Retina (tissue), 1 donor: ENCODE measurements at places on chromosomes 12 and 14.
A peak's percentile ranks its signal among the peaks of the same experiment; 100 is the strongest.

DNA sequence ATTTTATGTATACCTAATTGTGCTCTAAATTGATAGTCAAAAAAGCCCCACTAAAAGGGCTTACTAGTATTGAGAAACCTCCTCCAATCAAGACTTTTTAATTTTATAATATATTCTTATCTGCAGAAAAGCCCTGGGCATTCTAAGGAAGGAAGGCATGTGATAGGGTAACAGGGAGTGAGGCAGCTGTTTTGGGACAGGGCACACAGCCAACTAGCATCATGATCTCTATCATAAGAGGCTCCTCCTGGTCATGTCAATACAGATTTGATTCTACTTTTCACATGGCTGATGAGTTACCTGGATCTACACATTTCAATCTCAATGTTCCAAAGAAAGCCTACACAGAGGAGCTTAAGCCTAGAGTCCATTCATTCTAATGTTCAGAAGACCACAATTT lies 9.1 kb downstream of the ADAM20 start:
- no peak for DNase-seq

DNA sequence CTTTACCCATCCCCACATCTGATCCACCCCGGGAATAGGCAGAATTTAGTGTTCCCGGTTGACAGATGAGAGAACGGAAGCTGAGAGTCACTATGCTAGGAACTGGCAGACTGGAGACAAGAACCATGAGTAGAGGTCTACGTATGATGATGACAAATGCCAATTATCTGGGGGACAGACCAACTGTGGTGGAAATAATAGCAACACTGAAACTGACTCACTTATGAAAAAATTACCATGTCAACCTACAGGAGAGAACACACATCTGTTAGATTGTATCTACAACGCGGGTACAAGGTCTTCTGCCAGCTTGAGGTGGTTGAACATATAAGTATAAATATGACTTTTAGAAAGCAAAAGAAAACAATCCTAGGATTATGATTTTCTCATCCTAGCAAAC lies 15.4 kb upstream of the SELPLG start:
- DNase-seq = no peak

GRCh38 chr12:26845984-26846383 lies 13.0 kb upstream of the ITPR2 start:
- DNase-seq = no peak

DNA sequence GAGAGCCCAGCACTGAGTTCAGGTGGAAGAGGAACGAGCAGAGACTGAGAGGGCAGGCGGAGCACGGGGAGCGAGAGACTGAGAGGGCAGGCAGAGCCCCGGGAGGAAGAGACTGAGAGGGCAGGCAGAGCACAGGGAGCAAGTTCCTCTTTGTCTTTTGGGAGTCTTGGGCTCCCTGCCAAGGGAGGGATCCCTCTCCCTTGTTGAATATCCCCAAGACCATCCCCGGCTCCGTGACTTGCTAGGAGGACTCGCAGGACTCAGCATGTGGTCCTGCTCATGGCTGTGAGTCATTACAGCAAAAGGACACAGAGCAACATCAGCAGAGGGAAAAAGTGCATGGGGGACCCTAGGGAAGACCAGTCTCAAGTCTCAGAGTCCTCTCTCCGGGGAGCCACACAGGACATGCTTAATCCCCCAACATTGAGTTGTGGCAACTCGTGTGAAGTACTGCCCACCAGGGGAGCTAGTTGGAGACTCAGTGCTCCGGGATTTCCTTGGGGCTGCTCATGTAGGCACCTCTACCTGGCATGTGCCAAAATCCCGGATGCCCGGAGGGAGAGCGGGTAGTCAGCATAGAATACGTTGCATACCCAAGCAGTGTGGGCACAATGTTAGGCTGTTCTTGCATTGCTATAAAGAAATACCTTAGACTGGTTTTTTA lies 81.0 kb downstream of the CCDC92 start:
- DNase-seq = peak; percentile 14

DNA sequence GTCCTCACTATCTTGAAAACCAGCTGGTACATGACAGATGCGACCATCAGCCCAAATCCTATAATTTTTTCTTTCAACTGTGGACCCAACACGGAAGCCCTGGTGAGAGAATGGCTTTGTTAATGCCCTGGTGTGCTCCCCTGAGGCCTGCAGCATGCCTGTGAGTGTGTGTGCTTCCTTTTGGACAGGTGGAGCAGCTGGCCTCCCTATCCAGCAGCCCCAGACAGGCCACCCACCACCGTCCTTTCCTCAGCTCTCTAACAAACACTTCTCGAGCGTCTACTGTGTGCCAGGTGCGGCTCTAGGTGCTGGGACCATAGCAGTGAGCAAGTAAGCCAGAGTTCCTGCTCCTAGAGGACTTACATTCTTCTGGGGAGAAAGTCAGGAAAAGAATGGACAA lies 78.9 kb upstream of the GZMB start:
- DNase-seq = no peak

- DNase-seq = no peak
These were observed 34.6 kb downstream of the CEP128 start for GRCh38 chr14:80906946-80907345.

- DNase-seq = no peak
These were observed 259.7 kb downstream of the DAD1 start for GRCh38 chr14:22329371-22329770.

DNA sequence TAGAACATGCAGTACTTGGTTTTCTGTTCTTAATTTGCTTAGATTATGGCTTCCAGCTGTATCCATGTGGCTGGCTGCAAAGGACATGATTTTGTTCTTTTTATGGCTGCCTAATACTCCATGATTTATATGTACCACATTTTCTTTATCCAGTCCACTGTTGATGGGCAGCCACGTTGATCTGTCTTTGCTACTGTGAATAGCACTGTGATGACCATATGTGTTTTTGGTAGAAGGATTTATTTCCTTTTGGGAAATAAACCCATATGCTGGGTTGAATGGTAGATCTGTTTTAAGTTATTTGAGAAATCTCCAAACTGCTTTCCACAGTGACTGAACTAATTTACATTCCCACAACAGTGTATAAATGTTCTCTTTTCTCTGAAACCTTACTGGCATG lies 86.2 kb upstream of the FERMT2 start:
- no peak for DNase-seq

- DNase-seq = peak; percentile 90
These were observed 78.6 kb downstream of the CCDC60 start for GRCh38 chr12:119412811-119413794.

- no peak for DNase-seq
These were observed 20.5 kb upstream of the ZNF740 start for GRCh38 chr12:53160000-53160399.

DNA sequence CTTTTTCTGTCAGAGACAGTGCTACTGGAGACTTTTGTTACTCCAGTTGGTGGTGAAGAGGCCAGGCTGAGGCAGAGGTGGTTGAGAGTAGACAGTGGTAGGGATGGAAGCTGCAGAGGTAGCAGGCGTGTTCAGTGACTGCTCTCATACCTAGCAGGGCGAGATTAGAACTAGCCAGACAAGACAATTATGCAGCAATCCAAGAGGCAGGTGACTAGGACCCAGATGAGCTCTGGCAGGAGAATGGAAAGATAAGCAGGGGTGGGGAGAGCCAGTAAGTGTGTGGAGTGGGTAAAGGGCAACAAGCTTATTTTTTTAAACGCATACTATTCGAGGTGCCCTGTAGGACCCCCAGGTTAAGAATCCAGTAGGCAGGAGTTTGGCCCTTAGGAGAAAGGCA lies 4.8 kb downstream of the PPP1R36 start:
- DNase-seq = no peak

GRCh38 chr14:21026988-21027315 lies 2.1 kb upstream of the NDRG2 start:
- no peak for DNase-seq
